Stimulated activated CD4-positive, alpha-beta T cell treated with anti-CD3 and anti-CD28 coated beads, Interleukin-12 subunit alpha, Interleukin-12 subunit beta, amount 100 ng/mL, for 24 hours (primary cell): ENCODE measurements at places on chromosomes 16 and 17.
A peak's percentile ranks its signal among the peaks of the same experiment; 100 is the strongest.

GRCh38 chr17:12928736-12929135 lies 89.1 kb downstream of the ELAC2 start:
- no peak for DNase-seq

GRCh38 chr17:79919164-79919585 lies 79.9 kb upstream of the CBX4 start:
- DNase-seq: no peak

DNA sequence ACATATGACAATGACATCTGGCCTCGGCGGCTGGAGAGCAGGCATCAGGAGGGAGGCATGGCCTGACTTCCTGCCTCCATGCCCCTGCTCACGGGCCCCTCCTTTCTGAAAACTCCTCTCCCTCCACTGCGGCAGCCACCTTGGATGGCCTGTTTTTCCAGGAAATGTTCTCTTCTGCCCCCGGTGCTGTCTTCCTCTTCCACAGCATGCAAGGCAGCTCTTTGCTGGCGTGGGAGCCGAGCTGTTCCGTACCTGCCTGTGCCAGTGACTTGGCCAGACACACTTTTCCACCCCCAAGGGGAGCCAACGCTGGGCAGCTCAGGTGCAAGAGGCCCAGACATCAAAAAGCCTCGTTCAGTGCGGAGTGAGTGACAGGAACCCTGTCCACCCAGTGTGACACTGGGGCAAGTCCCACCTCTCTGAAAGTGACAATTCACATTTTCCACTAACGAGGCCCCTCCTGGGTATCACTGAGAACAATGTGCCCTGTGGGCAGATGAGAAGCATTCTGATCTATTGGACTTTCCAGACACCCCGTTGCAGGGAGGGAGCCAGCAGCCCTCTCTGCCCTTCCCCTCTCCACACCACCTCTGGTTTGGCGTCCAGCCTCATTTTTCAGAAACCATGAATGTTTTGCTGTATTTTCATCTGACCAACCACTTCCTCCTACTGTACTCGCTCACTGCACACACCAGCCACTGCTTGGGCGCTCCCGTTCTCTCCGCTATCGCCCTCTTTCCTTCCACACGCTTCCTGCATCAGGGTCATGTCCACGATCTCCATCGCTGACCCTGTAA lies 31.2 kb downstream of the NSMCE1 start:
- peak; percentile 71 for DNase-seq

GRCh38 chr17:20010099-20010863 lies 1.1 kb downstream of the SPECC1 start:
- DNase-seq: no peak

GRCh38 chr16:15672514-15673167 lies 22.6 kb downstream of the NDE1 start:
- DNase-seq: peak; percentile 35

- no peak for DNase-seq
Measured at GRCh38 chr16:86858501-86858900, 280.2 kb downstream of the FOXL1 start.

- DNase-seq: peak; percentile 81
Measured at GRCh38 chr16:3364774-3365427, 9.2 kb downstream of the OR2C1 start.

DNA sequence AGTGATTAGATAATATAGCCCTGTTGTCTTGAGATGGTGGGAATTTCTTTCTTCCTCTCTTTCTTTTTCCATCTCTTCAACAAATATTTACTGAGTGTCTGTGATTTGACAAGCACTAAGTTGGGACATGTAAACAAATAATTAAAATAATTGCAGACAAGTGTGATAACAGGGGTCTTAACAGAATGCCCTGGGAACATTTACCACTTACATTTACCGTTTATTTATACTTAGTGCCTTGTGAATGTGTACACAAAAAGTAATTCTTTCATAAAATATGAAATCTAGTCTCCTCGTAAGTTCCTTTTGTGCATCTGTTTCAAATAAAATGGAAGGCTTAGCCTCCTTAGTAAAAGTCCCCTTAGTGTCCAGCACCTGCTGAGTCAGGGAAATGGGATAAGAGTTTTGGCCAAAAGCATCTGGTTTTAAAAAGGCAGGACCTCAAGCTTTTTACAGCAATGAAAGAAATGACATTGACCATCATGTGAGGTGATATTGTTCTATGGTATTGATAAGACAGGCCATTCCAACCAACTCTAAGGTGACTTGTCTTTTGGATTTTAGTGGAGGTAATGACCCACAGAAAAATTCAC lies 188.2 kb downstream of the HS3ST3B1 start:
- DNase-seq: no peak

DNA sequence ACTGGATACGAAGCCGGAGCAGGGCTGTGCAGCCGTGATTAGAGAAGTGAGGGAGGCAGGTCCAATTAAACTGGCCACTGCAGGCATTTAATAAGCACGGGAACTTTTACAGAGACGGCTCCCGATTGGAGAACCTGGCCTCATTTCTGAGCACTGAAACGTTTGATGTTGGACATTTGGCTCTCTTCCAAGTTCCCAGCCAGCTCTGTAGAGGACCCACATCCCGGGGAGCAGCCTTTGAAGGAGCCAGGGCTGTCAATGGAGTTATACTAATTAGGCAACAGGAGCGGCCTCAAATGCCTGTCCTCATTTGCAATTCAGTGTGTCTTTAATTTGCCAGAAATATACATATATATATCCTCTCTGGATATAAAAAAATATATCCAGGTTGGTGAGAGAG lies 499.4 kb upstream of the C16orf82 start:
- DNase-seq: no peak

- no peak for DNase-seq
Measured at GRCh38 chr16:3289998-3290673, 6.8 kb downstream of the ZNF263 start.

- DNase-seq: no peak
Measured at GRCh38 chr16:80158766-80159165, 382.0 kb upstream of the DYNLRB2 start.

DNA sequence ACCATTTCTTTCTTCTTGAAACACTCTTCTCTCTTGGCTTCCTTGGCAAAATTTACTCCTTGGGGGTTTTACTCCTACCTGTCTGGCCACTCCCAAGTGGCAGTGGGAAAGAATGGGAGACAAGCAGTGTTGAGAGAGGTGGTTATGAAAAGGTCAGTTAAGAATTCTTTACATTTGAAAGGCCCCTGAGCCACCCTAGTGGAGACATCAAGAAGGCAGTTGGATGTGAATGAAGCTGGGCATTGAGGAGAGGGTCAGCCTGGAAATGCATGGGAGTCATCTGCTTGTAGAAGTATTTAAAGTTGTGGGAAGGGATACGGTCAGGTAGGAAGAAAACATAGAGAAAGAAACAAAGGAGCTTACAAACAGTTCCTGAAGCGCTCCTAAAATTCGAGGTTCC lies 42.3 kb upstream of the CCNF start:
- DNase-seq: no peak

- no peak for DNase-seq
Measured at GRCh38 chr17:76519048-76519966, 18.1 kb upstream of the RHBDF2 start.

- no peak for DNase-seq
Measured at GRCh38 chr17:81401723-81402529, 6.7 kb downstream of the BAHCC1 start.

DNA sequence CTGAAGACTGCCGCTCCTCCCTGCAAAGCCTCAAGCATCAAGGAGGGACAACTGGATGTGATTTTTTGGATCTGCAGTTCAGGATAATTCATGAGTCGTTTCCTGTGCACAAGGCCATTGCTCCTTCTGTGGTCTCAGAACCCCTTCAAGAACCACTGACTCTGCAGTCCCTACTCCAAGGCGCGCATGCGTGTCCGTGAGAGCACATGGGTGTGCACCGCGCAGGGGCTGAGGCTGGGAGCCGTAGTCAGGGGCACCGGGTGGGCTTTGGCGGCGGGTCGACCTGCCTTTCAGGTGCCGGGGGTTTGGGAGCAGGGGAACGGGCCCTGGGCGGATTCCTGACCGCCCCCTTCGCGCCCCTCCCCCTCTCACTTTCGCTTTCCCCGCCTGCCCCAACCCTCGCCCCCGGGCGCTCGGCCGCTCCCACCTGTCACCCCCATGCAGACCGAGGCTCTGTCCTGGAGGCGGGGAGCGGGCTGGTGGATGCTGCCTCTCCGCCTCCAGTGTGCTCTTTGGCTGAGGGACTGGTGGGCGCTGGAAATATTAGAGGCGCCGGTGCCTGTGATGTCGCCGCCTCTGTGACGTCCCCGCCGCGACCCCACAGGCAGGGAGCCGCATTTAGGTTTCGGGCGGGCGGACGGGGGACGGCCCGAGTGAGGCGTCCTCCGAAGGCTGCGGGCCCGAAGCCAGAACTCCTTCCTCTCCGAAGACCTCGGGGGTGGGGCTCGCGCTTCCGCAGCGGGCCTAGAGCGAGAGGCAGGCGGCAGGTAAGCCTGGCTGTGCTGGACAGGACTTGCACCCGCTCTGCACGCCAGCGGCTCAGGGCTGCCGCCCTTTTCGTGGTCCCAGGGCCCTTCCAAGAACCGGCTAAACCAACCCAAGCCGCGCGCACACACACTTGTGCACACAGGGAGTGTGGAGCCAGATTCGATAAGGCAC lies at the start of gene SPATA32:
SPATA32 (minus strand) TSS at position 518 of the 939 bp plus-strand sequence; CDS start at position 440, 78 bp downstream.
- DNase-seq: peak; percentile 55

DNA sequence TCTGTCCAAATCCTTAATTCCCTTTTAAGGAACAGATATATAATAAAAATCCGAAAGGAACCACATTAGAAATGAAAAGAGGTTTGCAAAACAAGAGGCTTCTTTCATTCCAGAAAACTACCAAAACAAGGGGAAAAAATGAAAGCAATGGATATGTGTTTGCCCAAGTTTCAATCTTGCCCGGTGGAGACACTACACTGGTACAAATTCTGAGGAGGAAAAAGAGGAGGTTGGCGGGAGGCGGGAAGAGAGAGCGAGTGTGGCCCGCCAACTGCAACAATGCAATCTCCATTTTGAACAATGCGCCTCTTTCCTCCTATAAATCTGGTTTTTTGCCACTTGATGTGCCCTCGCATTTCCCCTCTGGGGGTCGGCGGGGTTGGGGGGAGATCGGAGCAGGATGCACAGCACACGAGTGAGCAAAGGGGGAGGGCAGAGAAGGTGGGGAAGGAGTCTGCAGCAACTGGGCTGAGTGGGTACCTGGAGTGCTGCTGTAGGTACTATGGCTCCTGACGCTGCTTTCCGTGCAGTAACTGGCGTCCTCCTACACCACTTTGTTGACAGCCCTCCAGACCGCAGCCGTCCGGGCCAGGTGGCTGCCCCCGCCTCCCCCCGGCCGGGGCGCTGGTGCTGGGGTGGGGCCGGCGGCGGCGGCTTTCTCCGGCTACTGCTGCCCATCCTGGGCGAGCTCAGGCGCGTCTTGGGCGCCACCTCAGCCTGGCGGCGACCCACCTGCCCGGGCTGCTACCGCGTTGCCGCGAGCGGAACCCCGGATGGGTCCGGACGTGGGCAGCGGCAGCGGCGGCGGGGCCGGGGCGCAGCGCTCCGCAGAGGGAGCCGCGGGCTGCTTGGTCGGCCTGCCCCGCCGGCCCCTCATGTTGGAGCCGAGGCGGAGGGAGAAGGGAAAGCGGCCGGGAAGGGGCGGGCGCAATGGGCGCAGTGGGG lies 93.8 kb upstream of the PLEKHM1 start:
- peak; percentile 40 for DNase-seq

GRCh38 chr17:4617090-4617489 lies 24.4 kb downstream of the ALOX15 start:
- DNase-seq: no peak

GRCh38 chr16:56357765-56358322 lies 67.5 kb downstream of the AMFR start:
- no peak for DNase-seq

DNA sequence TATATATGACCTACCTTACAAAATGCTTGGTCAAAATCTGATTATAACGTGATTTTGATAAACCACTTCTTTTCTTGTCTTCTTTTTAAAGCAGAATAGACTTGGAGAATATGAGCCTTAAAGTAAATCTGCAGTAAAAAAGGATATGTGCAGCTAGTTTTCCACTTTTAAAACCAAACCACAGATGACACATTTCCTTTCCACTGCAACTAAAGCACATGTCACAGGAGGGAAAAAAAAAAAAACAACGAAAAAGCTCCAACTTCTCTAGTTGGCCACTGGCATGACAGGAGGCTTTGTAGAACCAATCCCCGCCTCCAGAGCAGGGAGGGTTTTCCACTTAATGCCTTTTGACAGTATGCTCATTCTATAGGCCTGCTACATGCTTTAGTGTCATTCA lies at the start of gene EVI2A:
EVI2A (minus strand) TSS at position 142 of the 400 bp plus-strand sequence. CDS start 2,609 bp downstream, outside the sequence.
- peak; percentile 50 for DNase-seq

GRCh38 chr17:44006598-44007345 lies 2.4 kb downstream of the NAGS start:
- peak; percentile 100 for DNase-seq

GRCh38 chr17:36059406-36059805 lies 4.7 kb upstream of the CCL18 start:
- DNase-seq: no peak

- no peak for DNase-seq
Measured at GRCh38 chr16:30692396-30693064, 6.4 kb upstream of the SRCAP start.

DNA sequence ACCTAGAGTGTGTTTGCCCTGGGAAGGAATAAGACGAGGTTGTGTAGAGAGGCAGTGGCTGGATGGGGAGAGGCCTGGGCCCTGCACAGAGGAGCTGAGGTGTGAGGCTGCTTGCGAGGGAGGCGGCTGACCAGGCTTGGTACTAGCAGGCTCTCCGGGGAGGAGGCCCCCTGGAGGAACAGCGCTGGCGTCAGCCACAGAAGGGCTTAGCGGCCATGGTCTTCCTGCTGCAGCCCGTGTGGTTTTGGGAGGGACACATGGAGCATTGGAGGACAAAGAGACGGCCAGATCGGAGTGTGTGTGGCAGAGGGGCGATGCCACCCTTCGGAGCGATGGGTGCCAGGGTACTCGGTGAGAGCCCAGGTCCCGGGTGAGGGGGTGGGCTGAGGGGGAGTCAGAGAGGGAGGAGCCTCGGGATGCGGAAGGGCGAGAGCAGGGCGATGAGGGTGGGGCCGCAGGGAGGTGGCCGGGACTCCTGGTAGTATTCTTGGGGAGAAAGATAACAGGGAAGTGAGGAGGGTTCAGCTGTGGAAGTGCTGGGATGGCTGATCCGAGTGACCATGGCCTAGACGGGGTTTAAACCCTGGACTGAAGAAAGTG lies 8.3 kb downstream of the BANP start:
- no peak for DNase-seq

DNA sequence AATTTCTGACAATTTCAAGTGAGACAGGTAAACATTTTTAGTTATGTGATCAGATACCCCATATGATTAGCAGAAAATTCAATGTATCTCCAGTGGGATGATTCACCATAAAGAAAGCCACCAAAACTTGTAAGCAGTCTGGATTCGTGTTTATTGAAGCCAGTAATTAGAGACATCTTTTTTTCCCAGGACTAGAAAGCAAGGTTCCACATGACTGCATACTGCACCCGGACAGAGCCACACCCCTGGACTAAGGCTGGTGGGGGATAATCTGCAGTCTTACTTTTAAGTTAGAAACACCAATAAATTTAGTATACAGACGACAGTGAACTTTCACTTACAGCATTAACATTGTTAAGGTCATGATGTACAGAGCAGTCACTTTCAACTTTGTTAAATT lies 24.2 kb upstream of the CMTM4 start:
- no peak for DNase-seq

- DNase-seq: no peak
Measured at GRCh38 chr16:88345031-88345720, 37.6 kb upstream of the ZNF469 start.
